ENCODE measurements at places on chromosomes 16 and 17. TPM values are rescaled to one million over a fixed set of nuclear protein-coding genes. Genes with fewer than 3 reads are reported as not detected.

GRCh38 chr17:72152387-72152929 lies 31.6 kb downstream of the SOX9 start:
- DNase-seq: no peak

- no peak for DNase-seq
These were observed 51.8 kb downstream of the C16orf82 start for GRCh38 chr16:27118526-27118925.

DNA sequence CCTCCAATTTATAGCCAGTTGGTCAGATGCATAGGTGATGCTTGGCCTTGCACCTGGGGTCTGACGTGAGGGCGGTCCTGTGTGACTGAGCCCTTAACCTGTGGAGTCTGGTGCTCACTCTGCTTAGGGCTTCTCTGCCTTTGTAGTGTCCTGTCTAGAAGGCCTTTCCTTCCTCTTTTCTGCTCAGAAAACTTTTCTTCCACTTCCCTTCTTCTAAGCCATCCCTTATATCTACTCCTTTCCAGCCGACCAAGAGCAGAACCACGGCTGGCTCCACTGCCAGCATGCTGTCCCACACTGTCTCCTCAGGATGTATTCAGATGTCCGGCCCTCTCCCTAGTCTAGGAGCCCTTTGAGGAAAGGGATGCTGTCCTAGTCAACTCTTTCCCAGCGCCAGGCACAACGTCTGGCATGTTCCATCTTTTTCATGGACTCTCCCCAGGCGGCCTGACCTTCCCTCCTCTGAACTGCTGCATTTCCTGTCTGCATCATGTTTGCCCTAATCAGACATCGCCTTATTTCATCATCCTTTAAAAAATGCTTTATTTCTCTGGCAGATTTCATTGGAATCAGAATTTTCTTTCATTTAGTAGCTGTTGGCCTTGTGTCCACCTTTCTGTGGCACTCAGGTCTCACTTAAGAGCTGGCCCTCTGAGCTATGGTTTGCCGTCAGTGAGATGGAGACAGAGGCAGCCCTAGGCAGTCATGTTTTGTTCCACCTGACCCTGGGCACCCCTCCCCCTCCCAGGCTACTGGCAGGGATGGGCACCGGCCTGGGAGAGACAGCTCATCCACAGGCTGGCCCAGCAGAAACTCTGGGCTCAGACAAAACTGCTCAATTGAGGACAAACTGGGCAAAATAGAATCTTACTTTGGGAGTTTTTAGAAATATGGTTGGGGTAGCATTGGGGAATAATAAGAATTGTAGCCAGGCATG lies 15.5 kb upstream of the BRCA1 start:
- DNase-seq: no peak

DNA sequence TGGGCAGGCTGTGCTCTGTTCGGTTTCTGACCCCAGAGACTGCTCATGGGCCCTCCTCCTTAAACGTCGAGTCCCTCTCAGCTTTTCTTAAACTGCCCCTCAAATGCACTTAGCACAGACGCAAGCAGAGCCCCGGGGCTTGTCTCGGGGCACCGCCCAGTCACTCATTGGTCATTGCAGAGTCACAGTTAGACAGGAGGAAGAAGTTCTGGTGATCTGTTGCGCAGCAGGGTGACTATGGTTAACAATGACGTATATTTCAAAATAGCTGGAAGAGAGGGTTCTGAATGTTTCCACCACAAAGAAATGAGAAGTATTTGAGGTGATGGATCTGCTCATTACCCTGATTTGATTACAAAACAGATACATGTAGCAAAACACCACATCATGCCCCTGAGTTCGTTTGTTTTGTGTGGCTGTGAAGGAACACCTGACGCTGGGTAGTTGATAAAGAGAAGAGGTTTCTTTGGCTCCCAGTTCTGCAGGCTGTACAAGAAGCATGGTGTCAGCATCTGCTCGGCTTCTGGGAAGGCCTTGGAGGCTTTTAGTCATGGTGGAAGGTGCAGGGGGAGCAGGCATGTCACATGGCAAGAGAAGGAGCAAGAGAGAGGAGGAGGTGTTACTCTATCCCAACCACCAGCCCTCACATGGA lies 387.4 kb downstream of the CPPED1 start:
- DNase-seq: no peak

DNA sequence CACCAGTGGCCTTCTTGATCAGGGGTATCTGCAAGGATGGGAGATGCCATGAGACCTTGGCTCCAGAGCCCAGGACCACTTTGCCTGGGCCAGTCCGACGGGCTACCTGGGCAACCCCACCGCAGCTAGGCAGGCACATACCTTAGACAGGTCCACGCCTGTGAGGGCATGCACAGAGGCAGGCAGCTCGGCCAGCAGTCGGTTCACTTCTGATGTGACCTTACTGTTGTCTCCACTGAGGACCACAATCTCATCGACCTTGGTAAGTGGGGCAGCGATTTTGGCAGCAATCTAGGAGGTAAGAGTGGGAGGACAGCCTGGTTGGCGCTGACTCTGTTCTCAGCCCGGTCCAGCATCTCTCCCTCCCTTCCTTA lies 17.0 kb downstream of the FLOT2 start:
- no peak for DNase-seq

GRCh38 chr17:2390199-2390836 lies 10.5 kb downstream of the MNT start:
- DNase-seq: no peak

DNA sequence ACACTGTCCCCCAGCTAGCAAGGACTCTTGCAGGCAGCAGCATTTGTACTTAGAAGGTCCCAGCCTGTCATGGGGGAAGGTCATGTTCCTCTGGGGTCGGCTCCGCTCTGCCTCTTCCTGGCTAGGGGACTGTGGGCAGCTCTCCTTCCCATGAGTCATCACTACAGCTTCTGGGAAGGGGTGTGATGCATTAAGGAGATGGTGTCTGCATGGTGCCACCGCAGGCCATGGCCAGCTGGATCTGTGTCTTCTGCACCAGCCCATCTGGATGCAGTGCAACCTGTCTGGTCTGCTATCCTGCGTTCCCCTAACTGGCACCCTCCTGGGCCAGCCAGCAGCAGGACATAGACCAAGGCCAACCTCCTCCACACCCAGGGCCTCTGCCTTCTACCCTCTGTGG lies 6.3 kb downstream of the STARD3 start:
- DNase-seq: no peak

DNA sequence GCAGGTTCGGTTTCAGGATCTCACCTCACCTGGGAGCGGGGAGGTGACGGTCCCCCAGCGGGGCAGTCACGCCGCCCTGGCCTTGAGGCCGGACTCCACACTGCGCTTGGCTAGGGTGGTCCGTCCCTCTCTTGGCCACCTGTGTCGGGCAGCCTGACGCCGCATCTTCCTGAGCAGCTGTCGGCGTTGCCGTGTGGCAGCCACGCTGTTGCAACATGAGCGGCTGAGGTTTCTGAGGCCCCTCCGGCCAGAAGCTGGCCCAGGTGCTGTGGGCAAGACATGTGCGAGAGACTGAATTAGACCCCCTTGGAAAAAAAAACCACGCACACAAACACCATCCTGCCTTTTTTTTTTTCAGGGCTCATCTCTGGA lies 49.2 kb downstream of the IRF8 start:
- DNase-seq: no peak

GRCh38 chr17:31126318-31126717 lies 31.5 kb downstream of the NF1 start:
- DNase-seq: no peak

GRCh38 chr16:4765511-4766474 lies 1.2 kb downstream of the ZNF500 start:
- DNase-seq: no peak

- no peak for DNase-seq
These were observed 29.2 kb downstream of the AXIN2 start for GRCh38 chr17:65532101-65532890.

DNA sequence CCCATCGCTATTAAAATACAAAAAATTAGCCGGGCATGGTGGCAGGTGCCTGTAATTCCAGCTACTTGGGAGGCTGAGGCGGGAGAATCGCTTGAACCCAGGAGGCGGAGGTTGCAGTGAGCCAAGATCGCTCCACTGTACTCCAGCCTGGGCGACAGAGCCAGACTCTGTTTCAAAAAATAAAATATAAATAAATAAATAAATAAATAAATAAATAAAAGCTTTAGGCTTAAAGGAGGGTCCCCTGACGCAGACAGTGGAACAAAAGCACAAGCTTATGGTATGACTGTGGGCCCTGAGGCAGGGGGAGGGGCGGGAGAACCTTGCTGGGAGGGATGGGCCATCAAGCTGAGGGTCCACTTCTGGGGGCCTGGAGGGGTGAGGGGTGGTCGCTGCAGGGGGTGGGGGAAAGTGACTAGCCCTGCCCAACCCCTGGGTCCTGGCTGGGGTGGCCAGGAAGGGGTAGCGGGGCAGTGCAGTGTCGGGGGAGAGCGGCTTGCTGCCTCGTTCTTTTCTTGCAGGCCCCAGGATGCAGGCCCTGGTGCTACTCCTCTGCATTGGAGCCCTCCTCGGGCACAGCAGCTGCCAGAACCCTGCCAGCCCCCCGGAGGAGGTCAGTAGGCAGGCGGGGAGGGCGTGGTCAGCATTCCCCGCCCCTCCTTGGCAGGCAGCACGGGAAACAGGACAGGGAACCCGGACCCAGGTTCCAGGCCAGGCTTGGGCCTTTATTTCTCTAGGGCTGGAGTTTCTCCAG lies 4.7 kb downstream of the SERPINF1 start:
- no peak for DNase-seq

DNA sequence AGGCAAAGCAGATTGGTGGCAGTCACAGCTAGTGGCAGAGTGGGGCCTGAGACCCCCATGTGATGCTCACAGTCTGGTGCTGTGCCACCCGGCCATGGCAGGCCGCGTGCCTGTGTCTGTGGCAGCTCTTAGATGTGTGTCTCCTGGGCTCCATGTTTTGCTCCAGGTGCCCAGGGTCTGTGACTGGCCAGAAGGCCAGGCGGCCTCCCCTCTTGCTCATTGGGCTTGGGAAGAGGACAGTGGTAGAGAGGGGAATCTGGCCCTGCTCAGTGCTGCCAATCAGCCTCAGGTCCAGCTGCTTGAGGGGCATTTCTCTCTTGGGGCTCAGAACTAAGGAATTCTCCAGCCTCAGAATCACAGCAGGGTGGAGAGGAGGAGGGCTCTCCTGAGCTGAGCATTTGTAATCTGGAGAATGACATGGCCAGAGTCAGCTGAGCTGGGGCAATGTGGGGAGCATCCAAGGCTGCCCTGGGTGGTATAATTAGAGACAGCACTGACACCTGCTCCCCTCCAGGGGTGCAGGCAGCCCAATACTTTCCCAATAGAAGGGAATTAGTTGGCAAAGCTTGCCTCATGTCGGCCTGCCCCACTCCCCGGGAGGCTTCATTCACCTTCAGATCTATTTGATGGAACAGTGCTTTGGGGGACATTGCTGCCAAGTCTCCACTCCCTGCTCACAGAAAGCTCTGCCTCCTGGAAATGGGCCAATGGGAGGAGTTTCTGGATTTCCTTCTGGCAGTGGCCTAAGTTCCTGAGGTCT lies 2.7 kb upstream of the LASP1NB start:
- DNase-seq: peak; percentile 57

DNA sequence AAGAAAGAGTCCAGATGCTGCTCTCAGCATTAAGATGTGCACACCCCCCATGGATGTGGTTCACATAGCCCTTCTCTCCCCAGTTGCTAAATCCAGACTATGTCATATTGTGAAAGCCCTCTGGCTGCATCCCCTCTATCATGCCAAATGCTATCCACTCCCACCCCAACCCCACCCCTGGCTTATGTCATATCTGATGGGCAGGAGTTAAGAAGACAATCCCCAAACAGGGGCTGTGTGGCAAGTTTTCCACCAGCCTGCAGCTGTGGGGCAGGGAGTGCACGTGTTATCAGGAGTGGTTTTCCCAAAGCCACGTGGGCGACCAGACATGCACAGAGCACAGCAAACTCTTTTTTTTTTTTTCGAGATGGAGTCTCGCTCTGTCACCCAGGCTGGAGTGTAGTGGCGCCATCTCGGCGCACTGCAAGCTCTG lies 10.0 kb downstream of the FAM117A start:
- no peak for DNase-seq

GRCh38 chr17:40369923-40370322 lies 5.4 kb upstream of the GJD3 start:
- no peak for DNase-seq

DNA sequence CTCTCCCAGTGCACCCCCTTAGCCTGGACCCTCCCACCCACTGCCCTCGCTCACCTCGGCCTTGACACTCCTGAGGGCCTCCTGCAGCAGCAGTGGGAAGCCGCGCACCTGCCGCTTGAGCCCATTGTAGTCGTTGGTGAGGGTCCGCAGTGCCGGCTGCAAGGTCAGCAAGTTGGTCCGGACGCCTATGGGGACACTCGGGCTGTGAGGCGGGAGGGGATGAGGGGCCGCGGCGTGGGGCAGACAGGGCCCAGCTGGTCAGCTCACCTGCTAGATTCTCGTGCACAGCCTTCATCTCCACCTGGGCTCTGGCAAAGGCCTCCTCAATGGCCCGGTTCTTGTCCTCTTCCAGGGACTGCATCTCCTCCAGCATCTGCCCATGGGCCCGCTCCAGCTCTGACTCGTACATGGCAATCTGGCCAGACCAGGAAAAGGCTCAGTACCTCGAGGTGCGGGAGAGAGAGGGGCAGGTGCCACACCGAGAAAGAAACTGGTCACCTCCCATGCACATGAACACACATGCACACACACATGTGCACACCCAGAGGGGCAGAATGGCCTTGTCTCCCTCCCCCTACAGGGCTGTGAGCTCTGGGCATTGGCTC lies 32.6 kb downstream of the KIFC3 start:
- no peak for DNase-seq

DNA sequence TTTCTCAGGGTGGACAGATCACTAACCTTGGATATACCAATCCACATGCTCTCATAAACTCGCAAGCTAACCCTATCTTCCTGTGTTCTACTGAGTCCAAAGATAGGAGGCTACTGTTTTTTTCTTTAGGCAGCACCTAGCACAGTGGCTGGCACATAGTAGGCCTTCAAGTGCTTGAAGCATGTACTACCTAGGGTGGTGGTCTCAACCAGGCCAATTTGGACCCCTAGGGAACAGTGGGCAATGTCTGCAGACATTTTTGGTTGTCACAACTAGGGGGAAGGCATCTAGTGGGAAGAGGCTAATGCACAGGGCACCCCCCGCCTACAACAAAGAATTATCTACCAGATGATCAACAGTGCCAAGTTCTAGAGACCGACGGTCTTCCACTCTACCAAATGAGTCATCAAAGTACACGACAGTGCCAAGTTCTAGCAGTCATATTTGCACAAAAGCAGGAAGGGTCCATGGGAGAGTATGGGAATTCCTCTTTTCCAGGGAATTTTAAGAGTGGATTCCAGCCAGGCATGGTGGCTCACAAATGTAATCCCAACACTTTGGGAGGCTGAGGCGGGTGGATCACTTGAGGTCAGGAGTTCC lies 390.3 kb downstream of the SLC39A11 start:
- DNase-seq: no peak

GUCY2D gene
- total RNA-seq: not detected

CCDC154 gene
- total RNA-seq: 1.3 TPM

CCDC144A gene
- total RNA-seq: 2.9 TPM

VPS9D1 gene
- total RNA-seq: 3.9 TPM

ALKBH5 gene
- 158 TPM for total RNA-seq

GJC1 gene
- total RNA-seq: 7.5 TPM

PRR15L gene
- total RNA-seq: not detected

PRRT2 gene
- 1.6 TPM for total RNA-seq

RPGRIP1L gene
- 10.0 TPM for total RNA-seq

Measured in activated CD4-positive, alpha-beta T cell treated with anti-CD3 and anti-CD28 coated beads, Interleukin-2, amount 10 ng/mL, durations not matched to agents 24 days and 14 days (primary cell).